ENCODE measurements at places on chromosomes 6 and 20. TPM values are rescaled to one million over a fixed set of nuclear protein-coding genes. Genes with fewer than 3 reads are reported as not detected.

Gene C20orf202
- not detected for total RNA-seq

DNA sequence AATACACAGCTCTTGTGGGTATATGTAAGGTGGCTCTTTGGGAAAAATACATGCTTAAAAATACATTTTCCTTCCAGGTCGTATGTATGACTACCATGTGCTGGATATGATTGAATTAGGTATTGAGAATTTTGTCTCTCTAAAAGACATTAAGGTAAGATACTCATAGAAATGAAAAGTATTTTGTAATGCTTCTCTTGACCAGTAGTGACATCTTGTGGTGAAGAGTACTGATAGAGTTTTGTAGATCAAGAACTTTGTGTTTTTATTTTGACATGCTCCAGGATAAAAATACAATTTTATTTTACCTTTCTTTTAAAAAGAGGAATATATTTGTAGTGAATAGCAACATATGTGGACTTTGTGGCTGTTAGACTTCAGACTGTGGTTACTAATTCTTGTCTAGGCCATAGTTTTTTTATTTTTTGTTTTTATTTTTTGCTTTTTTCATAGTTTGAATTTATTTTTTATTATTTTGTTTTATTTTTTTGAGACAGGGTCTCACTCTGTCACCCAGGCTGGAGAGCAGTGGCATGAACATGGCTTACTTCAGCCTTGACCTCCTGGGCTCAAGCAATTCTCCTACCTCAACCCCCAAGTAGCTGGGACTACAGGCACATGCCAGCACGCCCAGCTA is 17.9 kb downstream of the RPF2 start:
- DNase-seq = no peak
- no peak overlapping the region for H3K4me3 ChIP-seq
- no peak overlapping the region for H3K27ac ChIP-seq

Gene DEFB116
- not detected for total RNA-seq

GRCh38 chr20:33267701-33268100 is 15.3 kb upstream of the BPIFB1 start:
- H3K27ac ChIP-seq = no peak overlapping the region
- no peaks in the 10 kb centered on the region for H3K27me3 ChIP-seq
- H3K4me3 ChIP-seq = no peak overlapping the region
- DNase-seq = no peak
- no peaks in the 10 kb centered on the region for H3K36me3 ChIP-seq
- no peaks in the 10 kb centered on the region for H3K4me1 ChIP-seq

- no peaks in the 10 kb centered on the region for H3K4me1 ChIP-seq
- no peaks in the 10 kb centered on the region for H3K36me3 ChIP-seq
- no peak overlapping the region for H3K4me3 ChIP-seq
- peak; percentile 81 for DNase-seq
- no peaks in the 10 kb centered on the region for H3K27me3 ChIP-seq
Measured at GRCh38 chr20:44074252-44075151, 112.5 kb downstream of the JPH2 start.

GRCh38 chr6:110067837-110068591 is 89.9 kb downstream of the GPR6 start:
- H3K27me3 ChIP-seq = no peaks in the 10 kb centered on the region
- H3K4me3 ChIP-seq = no peak overlapping the region
- no peaks in the 10 kb centered on the region for H3K4me1 ChIP-seq
- no peaks in the 10 kb centered on the region for H3K36me3 ChIP-seq

GRCh38 chr6:157497579-157497978 is 116.6 kb downstream of the ZDHHC14 start:
- DNase-seq = no peak
- no peak overlapping the region for H3K4me3 ChIP-seq
- no peaks in the 10 kb centered on the region for H3K27me3 ChIP-seq
- no peak overlapping the region for H3K27ac ChIP-seq

- no peaks in the 10 kb centered on the region for H3K36me3 ChIP-seq
- DNase-seq = no peak
- no peak overlapping the region for H3K4me3 ChIP-seq
- peaks cover 11% of the 10 kb centered on the region for H3K4me1 ChIP-seq
- no peak overlapping the region for H3K27ac ChIP-seq
- H3K27me3 ChIP-seq = no peaks in the 10 kb centered on the region
Measured at GRCh38 chr6:128421788-128422187, 98.6 kb downstream of the PTPRK start.

Gene GNRH2
- not detected for total RNA-seq

Gene KCNK16
- not detected for total RNA-seq

- no peak overlapping the region for H3K27ac ChIP-seq
- no peak for DNase-seq
- no peaks in the 10 kb centered on the region for H3K4me1 ChIP-seq
- no peaks in the 10 kb centered on the region for H3K36me3 ChIP-seq
Measured at GRCh38 chr6:112196306-112196705, 58.1 kb downstream of the LAMA4 start.

DNA sequence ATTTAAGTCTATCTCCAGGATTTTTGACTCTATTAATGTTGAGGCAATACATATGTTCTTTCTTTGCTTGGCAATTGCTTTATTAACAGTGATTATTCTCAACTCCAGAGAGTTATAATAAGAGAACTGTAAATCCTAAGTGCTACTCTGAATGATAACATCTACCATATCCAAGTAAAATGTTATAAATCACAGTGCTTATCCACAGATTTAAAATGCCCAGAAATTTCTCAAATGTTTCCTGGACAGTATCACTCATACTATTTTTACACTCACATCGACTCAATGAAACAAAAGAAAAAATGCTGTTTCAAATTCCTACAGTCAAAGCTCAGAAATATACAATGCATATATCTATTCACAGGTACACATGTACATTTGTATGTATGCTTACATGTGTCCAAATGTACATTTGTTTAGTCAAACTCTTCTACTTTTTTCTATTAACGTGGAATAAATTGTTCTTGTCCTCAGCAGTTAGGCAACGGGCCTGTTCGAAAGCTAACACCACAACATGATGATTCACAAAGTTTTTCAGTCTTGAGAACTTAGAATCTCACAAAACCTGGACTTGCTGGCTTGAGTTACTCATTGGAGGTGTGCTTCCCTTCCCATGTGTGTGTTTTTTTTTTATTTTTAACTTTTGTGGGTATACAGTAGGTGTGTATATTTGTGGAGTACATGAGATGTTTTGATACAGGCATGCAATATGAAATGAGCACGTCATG is 193.0 kb downstream of the GJA10 start:
- no peaks in the 10 kb centered on the region for H3K27me3 ChIP-seq
- H3K4me3 ChIP-seq = no peak overlapping the region
- H3K4me1 ChIP-seq = peaks cover 10% of the 10 kb centered on the region
- no peak overlapping the region for H3K27ac ChIP-seq
- no peaks in the 10 kb centered on the region for H3K36me3 ChIP-seq
- DNase-seq = no peak

DNA sequence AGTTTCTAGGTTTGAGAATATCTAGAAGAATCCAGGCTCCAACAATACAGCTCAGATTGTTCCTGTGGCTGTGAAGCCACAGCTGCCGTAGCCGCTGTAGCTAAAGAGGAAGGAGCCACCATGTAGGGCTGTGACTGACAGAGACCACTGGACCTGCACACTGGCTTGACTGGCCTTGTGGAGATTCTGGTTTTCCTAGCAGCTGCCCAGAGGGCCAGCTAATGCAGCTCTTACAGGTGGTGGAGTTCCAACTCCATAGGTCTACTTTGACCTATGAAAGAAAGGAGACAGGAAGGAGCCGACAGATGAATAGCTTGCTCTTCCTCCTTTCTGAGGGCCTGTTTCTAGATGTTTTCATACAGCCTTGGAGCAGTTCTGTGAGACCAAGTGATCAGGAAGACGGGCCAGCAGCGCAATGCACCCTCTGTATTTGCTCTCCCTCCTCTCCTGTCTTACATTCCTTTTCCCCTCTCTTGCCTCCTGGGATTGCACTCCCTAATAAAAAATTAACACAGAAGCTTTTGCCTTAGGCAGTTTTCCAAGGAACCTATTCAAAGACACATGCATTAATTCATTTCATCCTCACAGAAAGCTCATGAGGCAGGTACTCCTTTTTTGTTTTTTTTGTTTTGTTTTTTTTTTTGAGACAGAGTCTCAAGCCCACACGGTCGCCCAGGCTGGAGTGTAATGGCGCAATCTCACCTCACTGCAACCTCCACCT is 51.8 kb upstream of the MYB start:
- H3K27me3 ChIP-seq = no peaks in the 10 kb centered on the region
- H3K4me1 ChIP-seq = no peaks in the 10 kb centered on the region
- no peaks in the 10 kb centered on the region for H3K36me3 ChIP-seq

DNA sequence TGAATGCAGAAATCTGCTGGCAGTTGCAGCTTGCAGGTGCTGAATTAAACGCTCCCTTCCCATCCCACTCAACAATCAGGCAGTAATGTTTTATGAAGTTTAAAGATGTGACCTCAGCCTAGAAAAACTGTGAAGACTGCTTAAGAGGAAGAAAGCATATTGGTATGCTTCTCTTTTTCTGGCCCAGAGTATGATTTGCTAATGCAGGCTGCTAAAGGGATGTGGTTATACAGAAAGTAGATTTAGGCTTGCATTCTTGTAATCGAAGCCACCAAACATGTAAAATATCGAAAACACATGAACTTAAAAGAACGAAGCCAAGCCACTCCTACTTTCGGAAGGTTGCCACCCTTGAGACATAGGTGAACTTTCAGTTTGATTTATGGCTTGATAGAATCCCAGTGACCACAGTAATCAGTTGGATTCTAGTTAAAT is 40.7 kb downstream of the MAP3K5 start:
- no peaks in the 10 kb centered on the region for H3K27me3 ChIP-seq
- no peak overlapping the region for H3K4me3 ChIP-seq
- H3K36me3 ChIP-seq = no peaks in the 10 kb centered on the region
- peaks cover 37% of the 10 kb centered on the region for H3K4me1 ChIP-seq
- DNase-seq = no peak
- no peak overlapping the region for H3K27ac ChIP-seq

- H3K4me1 ChIP-seq = no peaks in the 10 kb centered on the region
- H3K4me3 ChIP-seq = no peak overlapping the region
- no peak overlapping the region for H3K27ac ChIP-seq
- no peak for DNase-seq
- no peaks in the 10 kb centered on the region for H3K36me3 ChIP-seq
- H3K27me3 ChIP-seq = no peaks in the 10 kb centered on the region
Measured at GRCh38 chr6:99276747-99277146, 72.7 kb downstream of the FAXC start.
